Lower leg skin (tissue), 4 donors: ENCODE measurements at places on chromosomes 6 and 20.

- DNase-seq = no peak
Measured at GRCh38 chr6:151005164-151005563, 139.7 kb downstream of the MTHFD1L start.

DNA sequence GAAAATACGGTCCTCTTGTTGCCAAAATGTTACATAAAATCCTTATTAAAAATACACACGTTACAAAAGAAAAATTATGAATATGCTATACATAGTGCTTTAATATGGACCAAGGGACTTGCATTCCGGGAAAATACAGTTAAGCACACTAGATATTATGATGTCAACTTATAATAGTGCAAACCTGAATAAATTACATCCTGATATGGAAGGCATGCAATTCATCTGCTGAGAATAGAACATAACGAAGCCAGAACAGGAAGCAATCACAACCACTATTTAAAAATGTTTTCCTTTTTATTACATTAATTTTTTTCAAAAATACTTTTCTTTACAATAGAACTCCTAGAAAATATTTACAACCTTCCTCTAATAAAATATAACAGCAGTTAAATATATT, 7.8 kb upstream of the MRPS10 start:
- DNase-seq = no peak

GRCh38 chr20:58741384-58741783, 48.8 kb downstream of the NPEPL1 start:
- DNase-seq = no peak

DNA sequence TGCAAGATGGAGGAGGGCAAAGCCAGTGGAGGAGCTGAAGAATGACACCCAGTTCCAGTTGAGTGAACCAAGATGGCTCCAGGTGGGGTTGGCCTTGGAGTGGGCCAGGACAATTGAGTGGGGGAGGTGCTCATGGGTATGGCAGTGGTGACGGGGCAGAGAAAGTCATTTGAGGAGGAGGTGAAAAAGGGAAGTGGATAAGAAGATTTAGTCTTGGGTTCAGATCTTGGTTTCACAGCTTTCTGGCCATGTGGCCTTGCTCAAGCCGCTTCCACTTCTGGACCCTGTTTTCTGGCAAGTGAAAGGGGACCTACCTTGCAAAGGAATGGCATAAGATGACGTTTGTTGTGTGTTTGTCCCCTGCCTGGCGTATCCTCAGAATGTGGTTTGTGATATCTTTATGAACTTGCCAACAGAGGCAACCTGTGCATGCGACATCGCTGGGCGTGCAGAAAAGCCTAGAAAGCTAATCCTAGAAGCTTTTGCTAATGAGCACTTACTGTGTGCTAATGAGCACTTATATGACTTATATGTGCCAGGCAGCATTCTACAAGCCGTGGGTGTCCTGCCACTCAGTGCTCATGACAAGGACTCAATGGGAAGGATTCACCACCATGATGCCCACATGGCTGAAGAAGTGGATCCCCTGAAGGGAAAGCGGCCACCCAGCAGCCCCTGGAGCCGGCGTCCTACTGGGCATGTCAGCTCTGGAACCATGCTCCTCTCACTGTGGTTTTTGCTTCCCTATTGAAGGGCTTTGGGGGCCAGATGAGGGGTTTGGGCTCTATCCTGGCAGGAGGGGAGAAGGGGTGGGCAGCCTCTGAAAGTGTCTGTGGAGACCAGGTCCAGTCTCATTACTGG, 23.6 kb upstream of the STX16 start:
- no peak for DNase-seq
